Iris pigment epithelial cell (primary cell): ENCODE measurements at places on chromosomes 11 and 22.

GRCh38 chr11:8263109-8263768, 439 bp downstream of the LMO1 start:
- DNase-seq = peak; percentile 7

DNA sequence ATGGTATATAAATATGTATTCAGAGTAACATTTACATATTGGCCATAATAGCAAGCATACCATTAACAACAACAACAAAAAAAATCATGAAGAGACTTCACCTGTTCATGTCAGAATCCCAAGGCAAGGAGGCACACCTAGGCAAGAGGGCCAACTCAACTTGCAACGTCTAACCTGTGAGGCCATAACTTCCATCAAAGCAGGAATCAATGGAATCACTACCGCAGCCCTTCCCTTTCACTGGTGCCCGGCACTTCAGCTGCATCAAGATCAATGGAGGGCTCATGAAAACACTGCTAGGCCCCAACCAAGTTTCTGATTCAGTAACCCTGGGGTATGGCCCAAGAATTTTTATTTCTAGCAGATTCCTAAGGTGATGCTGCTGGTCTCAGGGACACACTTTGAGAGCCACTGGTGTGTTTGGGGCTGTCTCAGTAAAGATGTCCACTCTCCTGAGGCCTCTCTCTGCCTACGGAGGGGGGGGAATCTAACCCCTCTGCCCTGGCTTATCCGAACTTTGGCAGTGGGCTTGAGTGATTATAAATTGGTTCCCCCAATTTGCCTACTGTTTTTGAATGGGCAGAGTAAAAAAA, 8.0 kb downstream of the ZFTA start:
- DNase-seq = no peak

- DNase-seq = no peak
Measured at GRCh38 chr11:73710964-73711363, 49.9 kb downstream of the RAB6A start.

GRCh38 chr11:117303646-117304315, 12.3 kb downstream of the BACE1 start:
- no peak for DNase-seq

GRCh38 chr11:111417011-111417765, 38.1 kb upstream of the POU2AF1 start:
- DNase-seq = peak; percentile 40

GRCh38 chr22:24153959-24154358, 27.3 kb upstream of the SUSD2 start:
- DNase-seq = no peak

GRCh38 chr11:84465040-84465439, 1162.1 kb downstream of the DLG2 start:
- peak; percentile 6 for DNase-seq

- DNase-seq = no peak
Measured at GRCh38 chr11:17744151-17744940, 9.8 kb downstream of the KCNC1 start.

- DNase-seq = peak; percentile 85
Measured at GRCh38 chr11:102495161-102496042, 35.1 kb downstream of the MMP7 start.

GRCh38 chr11:107598225-107599139, 7.5 kb downstream of the ELMOD1 start:
- no peak for DNase-seq

DNA sequence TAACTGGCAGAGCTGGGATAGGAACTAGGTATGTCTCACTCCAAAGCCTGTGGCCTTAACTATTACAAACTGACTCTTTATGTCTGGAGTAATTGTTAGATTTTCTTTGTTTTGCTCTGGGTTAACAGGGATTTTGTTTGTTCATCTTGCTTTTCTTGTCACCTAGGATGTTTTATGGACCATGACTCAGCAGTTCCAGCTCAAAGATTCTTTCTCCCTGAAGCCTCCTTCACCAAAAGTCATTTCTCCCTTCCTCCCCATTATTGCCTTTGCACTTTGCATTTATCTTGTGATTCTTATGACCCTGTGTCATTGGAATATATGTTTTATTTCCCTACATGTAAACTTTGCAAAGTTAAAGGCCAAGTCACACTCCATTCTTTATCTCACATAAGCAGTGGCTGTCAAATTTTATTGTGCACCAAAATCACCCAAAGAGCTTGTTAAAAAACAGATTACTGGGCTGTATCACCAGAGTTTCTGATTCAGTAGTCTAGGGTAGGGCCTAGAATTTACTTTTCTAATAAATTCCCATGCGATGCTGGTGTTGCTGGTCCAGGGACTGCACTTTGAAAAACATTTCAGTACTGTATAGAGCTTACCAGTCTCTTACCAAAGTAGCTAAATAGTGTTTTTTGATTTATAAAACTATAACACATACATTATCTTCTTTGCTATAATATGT, 327.7 kb downstream of the DLG2 start:
- no peak for DNase-seq
